ENCODE measurements at places on chromosomes 13 and 19.

DNA sequence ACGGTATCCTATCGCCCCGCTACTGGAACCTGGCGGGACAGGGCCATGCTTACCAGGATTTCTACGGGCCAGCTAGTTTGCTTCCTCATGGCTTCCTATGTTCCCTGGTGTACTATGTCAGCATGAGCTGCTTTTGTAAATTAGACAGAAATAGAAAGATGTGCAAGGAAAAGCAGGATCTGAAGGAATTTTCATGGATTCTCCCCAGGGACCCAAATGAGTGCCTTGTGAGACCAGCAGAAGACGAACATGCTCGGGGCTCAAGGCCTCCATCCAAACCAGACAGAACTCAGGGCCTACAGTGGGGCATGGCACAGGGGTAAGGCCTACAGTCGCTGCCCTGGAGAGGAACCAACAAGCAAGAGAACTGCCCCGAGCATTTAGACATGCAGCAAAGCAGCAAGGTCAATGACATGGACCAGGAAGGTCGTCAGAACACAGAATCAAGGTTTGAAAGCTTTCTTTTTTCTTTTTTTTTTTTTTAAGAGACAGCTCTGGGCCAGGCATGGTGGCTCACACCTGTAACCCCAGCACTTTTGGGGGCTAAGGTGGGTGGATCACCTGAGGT is 17.3 kb downstream of the EPS15L1 start:
- no peak for DNase-seq

DNA sequence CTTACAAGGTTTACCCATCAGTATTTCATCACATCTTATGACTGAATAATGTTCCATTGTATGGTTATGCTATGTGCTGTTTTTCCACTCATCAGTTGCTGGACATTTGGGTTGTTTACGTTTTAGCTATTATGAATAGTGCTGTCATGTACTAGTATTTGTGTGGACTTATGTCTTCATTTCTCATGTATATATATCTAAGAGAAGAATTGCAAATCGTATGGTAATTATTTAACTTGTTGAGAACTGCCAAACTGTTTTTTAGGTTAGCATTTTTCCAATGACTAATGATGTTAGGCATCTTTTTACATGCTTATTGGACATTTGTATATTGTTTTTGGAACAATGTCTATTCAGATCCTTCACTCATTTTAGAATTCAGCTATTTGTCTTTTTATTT is 368.3 kb downstream of the LMO7 start:
- DNase-seq, result no peak

DNA sequence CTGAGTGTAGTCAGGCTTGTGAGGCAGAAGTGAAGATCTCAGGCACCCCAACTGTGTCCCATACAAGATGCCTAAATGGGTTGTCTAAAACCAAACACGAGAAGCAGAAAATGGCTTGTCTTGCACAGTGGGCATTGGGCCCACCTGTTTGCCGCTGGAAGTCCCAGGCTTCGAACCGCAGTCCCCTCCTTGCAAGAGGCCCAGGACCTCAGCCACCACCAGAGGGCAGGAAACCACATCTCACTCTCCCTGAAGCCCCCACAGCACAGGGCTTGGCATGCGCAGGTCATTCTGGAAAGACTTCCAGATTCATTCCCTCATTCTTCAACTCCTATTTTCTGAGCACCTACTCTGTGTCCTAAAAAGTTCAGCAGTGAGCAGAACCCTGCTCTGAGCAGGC is 973.7 kb downstream of the UQCRFS1 start:
- DNase-seq, result no peak

- DNase-seq, result no peak
These were observed at the start of gene ATP1A3 for GRCh38 chr19:41993612-41994483. Gene ATP1A3, minus strand, starts transcription at chr19:41994230. Its CDS starts 154 bp downstream, at chr19:41994076.

DNA sequence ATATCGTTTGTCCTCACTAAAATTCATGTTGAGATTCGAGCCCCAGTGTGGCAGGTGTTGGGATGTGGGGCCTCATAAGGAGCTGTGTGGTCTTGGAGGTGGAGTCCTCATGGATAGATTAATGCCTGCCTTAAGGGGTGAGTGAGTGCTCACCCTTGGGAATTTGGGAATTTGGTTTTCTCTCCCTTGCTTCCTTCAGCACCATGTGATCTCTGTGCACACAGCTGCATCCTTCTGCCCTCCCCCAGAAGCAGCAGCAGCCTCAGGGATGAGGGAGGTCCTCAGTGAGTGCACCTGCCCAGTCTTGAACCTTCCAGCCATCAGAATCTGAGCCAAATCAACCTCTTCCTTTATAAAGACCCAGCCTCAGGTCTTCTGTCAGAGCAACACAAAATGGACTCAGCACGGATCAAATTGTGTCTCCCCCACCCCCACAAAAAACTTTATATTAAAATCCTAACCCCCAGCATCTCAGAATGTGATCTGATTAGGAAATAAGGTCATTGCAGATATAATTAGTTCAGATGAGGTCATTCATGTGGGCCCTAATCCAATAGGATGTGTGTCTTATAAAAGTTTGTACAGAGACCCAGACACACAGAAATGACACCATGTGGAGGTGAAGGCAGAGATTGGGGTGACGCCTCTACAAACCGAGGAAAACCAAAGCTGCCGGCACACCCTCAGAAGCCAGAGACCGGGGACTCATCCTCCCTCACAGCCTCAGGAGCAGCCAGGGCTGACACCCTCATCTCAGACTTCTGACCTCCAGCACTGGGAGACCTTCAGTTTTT is 12.9 kb downstream of the CYTH2 start:
- no peak for DNase-seq

GRCh38 chr13:20119960-20120359 is 40.9 kb downstream of the GJA3 start:
- DNase-seq, result no peak

DNA sequence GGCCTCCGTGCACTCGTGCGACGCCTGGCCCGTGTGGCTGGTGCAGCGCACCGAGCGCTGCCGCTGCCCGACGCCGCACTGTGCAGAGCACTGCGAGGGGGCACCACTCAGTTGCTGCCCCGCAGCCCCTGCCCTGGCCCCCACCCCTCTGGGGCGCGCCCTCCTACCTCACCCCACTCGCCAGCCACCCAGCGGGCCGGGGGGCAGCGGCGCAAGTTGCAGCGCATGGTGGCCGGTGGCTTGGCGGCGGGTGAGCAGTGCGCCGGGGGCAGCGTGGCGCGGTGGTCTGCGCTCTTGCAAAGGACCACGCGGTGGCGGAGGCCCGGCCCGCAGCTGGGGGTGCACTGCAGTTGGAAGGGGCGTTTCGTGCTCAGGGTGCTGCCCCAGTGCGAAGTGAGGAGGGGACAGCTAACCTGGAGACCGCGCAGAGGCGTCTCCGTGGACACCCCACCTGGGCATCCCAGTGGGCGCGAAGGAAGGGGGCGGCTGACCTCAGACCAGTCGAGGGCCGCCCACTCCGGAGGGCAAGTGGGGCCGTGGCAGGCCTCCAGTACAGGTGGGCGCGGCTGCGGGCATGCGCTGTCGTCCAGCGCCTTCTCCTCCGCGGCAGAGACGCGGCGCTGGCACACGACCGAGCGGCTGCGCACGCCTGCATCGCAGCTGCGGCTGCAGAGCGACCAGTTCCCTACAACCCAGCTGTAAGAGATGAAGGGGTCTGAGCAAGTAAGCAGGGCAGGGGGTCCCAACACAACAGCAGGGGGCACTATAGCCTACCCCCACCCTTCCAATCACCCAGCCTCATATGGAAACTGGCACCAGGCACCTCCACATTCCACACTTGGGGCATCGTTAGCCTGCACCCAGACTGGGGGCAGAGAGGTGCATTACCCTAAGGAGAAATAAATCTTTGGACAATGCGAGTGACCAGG is 8.0 kb upstream of the MYO1F start:
- no peak for DNase-seq

- no peak for DNase-seq
These were observed 33.8 kb downstream of the ZFR2 start for GRCh38 chr19:3835055-3835435.

DNA sequence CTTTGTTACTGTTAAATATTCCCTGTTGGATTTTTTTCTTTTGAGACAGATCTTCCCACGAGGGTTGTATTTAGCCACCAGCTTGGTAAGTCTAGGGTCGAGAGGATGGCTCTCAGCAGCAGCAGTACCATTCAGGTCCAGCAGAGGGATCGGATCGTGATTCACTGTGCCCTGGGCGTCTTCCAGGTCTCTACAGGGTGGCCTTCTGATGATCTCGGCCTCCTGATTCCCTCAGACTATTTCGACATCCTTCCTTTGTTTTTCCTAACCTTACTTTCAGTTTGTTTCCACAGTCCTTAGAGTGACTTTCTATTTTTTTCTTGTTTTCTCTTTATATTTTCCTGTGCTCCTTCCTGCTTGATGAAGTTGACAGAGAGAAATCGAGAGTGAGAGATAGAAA is 1436.9 kb downstream of the UQCRFS1 start:
- DNase-seq, result no peak

GRCh38 chr13:73684286-73684685 is 449.9 kb downstream of the KLF12 start:
- no peak for DNase-seq

Measured in cerebellar nuclear complex (tissue), 1 donor.